ENCODE measurements at places on chromosomes 13 and 19.

DNA sequence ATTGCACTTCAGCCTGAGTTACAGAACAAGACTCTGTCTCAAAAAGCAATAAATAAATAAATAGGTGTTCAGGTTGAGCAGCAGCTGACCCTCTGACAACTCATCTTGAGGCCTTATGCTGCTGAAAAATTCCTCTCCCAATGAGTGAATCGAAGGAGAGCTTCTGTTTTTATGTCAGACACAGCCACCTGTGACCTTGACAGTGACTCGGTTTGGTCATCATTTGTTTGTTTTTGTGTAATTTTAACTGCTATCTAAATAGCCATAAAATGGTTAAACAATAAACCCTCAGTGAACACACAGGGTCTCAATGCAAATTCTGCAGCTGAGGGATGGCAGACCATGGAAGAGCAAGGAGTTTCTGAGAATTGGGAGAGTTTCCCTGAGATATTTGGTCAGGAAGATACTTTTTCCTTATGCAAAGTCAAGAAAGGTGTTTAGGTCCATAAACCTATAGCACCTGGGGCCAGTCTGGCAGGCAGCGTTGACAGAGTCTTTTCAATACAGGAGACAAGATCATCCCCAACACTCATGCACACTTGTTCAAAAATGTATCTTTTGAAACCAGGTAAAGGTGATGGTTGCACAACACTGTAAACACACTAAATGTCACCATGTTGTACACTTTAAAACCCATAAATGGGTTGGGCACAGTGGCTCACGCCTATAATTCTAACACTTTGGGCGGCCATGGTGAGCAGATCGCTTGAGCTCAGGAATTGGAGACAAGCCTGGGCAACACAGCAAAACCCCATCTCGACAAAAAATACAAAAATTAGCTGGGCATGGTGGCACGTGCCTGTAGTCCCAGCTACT is 16.6 kb upstream of the SLC25A30 start:
- no peak for DNase-seq

DNA sequence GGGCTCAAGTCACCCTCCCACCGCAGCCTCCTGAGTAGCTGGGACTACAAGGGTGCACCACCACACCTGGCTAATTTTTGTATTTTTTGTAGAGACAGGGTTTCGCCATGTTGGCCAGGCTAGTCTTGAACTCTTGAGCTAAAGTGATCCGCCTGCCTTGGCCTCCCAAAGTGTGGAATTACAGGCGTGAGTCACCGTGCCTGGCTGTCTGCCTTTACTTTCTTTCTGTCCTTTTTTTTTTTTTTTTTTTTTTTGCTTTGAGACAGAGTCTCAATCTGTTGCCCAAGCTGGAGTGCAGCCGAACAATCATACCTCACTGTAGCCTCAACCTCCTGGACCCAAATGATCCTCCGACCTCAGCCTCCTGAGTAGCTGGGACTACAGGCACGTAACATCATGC is 25.0 kb upstream of the OR1M1 start:
- no peak for DNase-seq

GRCh38 chr13:98515818-98516465 is 61.0 kb downstream of the STK24 start:
- no peak for DNase-seq

- no peak for DNase-seq
Observed at GRCh38 chr13:35592457-35592856, 116.0 kb upstream of the MAB21L1 start.

DNA sequence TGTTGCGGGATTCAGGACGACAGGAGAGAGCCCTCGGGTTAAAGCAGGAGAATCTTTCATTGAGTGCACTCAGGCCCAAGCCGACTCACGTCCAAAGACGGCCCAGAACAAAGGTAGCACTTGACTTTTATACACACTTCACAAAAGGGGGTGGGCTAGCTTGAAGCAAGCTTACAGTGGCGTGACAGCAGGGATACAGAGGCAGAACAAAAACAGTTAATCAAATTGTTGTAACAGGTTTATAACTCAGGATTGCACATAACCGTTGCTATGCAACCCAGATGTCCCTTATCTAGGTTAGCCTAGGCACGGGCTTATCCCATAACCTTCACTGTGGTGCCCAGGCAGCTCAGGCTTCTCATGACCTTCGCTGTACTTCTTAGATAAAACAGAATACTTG is 2.0 kb downstream of the MED25 start:
- DNase-seq = no peak

- DNase-seq = no peak
Observed at GRCh38 chr13:51532736-51533197, 51.5 kb upstream of the WDFY2 start.

DNA sequence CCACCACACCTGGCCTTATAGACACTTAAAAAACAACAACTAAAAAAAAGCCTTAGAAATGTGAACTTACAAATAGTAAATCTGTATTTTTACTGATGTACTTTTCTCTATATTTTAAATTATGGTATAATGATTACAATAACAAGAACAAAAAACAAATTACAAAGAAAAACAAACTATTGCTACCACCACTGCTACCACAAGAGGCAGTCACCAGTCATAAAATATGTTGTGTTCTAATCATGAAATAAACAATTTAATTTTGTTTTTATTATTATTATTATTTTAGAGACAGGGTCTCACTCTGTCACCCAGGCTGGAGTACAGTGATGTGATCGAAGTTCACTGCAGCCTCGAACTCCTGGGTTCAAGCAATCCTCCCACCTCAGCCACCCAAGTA is 72.2 kb downstream of the DIAPH3 start:
- no peak for DNase-seq

DNA sequence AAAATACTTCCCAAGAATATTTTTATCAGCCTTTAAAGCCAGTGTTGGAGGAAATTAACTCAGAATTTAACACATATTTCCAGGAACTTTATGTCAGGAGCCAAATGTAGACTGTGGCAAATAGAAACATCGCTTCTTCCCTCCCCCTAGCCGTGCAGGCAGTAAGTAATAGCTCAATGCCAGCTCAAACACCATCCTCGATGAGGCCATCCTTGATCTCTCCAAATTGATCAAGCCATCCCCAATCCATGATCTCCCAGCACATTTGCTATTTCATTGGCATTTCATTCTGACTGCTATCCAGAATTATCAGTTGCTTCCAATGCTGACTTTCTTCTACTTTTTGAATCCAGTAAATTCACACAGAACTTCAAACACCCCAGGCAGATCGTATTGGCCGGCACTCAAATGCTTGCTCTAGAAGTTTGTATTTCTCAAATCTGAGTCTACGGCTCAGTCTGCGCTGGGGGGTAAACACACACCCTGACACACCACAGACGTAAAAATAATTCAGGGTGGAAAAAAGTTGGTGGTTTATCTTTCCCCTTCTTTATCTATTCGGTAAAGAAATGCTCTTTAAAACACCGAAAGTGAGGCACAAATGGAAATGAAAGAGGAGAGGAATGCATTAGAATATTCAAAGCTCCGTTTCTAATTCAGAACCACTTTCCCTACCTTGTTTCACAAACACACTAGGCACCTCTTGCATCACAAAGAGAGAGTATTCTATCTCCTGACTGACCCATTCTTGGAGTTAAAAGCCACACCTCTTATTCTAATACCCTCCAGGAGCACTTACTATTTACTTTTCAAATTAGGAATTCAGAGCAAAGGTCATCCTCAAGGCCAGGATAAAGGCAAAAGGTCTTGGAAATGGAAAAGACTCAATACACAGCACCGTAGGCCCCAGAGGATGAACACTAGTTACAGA is 991 bp downstream of the OBI1 start:
- DNase-seq = no peak

- no peak for DNase-seq
Observed at GRCh38 chr13:20714161-20714560, 10.7 kb downstream of the IL17D start.

DNA sequence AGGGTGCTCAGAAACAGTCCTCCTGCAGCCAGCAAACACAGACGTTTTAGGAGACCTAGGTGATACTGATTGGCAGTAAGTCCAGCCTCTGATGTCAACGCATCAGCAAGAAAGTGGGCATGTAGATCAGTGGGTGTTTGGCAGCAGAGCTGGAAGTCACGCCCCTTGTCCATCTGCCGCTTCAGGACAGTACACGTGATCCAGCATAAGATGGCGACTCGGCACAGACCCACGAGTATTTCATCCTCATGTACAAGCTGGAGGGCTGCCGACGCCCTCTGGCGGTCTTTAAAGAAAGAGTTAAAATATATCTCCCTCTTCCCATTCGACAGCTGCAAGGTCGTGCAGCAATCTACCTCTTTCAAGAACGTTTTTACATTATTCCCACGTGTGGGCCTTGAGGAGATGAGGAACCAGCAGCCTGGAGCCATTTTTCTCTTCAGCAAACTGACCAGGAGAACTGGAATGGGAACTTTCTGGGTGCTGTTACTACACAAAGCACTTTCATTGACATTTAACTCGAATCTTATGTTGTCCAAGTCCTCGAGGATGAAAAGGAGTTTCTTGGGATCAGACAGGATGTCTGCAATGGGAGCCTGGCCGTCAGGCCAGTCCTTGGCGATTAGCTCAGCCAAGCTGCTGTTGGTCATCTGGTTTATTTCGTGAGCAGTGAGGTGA is 22.3 kb downstream of the NLRP11 start:
- DNase-seq = no peak

DNA sequence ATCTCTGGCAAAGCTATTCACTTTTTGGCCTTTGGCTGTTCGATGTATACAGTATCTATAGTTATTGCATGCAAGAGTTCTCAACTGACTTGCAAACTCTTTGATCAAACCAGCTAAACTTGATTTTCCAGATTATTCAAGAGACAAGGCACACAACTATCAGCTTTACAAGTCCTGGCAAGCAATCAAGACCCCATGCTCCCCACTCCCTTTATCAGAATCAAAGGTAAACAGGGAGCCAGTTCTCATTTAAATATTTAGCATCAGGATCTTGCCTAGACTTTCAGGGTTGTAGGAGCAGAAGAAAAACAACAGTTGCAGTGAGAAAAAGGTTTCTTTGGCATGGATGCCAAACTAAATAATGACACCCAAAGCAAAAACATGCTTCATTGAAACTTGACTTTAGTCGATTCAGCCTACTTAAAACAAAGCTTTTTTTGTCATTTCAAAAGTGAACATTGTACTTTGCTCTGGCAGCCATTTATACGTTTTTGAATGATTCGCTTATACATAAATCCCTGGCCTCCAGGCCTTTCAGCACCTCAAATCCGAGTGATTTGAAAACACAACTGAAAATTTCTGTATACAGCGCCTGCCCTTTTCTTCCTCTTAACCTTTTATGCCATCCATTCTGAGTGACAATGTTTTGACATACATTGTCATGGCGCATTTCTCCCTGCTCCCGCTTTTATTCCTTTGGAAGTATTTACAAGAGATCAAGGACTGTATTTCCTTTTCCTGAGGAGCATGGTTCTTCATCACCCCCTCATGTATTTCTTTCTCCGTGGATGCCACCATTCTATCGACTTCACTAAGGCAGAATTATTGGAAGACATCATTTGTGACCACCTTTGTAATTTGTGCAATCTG is 340.8 kb downstream of the KLF5 start:
- DNase-seq = no peak

DNA sequence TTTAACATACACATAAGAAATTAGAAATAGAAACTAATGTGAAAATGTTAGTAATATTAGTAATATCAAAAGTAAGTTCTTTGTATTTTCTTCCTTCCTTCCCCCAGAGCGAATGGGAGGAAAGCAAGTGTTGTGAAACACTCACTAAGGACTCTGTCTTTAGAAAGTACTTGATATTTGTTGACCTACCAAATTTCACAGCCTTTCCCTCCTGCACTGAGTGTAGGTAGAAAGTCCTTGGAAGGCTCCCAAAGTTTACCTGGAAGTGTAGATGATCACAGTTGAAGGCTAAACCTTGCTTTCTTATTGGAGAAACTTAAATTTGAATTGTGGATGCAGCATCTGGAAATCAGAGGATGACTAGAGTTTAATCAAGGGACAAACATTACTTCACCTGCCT is 1459.5 kb upstream of the SPRY2 start:
- no peak for DNase-seq

DNA sequence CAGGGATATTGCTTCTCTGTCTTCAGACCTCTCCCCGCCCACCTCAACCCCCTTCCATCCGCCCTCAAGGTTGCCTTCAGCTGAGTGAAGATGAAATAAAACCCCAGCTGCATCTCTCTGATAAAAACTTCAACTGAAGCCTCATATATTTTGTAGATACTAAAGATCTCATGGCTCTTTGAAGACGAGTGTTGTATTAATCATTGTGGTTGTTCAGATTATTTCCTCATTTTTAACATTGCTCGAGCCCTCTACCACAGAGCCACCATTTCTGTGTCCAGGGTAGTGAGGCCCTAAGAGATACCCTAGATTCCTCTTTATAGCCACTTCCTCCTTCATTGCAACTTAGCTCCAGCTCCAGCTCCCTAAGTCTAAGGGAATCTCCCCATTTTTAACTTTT is 312.8 kb upstream of the ZNF507 start:
- no peak for DNase-seq

- no peak for DNase-seq
Observed at GRCh38 chr13:32660227-32660626, 74.0 kb downstream of the PDS5B start.

GRCh38 chr19:13165162-13165997 is 15.2 kb downstream of the IER2 start:
- DNase-seq = no peak

- DNase-seq = no peak
Observed at GRCh38 chr13:22108283-22108942, 437.5 kb downstream of the FGF9 start.

DNA sequence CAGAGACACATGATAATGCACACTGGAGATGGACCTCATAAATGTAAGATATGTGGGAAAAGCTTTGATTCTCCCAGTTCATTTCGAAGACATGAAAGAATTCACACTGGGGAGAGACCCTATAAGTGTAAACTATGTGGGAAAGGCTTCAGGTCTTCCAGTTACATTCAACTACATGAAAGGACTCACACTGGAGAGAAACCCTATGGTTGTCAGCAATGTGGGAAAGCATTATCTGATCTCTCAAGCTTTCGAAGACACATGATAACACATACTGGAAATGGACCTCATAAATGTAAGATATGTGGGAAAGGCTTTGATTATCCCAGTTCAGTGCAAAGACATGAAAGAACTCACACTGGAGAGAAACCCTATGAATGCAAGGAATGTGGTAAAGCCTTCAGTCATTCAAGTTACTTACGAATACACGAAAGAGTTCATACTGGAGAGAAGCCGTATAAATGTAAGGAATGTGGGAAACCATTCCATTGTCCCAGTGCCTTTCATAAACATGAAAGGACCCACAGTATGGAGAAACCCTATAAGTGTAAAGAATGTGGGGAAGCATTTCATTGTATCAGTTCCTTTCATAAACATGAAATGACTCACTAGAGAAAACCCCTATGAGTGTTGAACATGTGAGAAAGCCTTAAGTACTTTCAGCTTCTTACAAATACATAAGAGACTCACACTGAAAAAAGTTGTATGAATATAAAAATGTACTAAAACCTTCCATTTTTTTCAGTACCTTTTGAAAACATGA is 14.7 kb downstream of the ZNF441 start:
- DNase-seq = no peak

Measured in non-pigmented ciliary epithelial cell (primary cell).